ENCODE measurements at places on chromosomes 6 and 20.
A peak's percentile ranks its signal among the peaks of the same experiment; 100 is the strongest.

DNA sequence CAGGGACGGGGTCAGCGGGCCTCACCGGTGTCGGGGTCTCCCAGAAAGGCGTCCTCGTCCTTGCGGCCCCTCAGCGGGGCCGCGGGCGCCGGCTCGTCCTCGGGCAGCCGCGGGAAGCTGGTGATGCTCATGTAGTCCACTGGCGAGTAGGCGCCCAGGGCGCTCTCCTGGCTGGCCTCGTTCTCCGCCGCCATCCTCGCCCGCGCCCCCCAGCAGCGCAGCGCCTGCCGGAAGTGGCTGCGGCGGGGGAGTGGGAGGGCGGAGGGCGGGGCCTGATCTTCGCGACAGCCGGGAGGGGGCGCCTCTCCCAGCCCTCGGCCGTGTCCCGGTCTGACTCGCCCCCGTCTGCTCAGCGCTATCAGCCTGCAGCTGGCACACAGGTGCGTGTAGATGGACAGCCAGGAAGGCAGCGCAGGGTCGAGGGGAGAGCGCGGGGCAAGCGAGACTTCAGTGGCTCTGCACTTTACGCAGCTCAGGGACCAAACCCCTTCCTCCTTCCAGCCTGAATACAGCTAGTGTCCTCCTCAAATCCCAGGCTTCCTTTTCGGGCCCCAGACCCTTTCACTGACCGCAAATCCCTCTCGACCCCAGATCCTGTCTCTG is at the start of gene GGT7:
GGT7 (minus strand) TSS at position 235 of the 603 bp plus-strand sequence; CDS start at position 194, 41 bp downstream.
- DNase-seq, result peak; percentile 82

GRCh38 chr6:16406966-16407365 is 168.6 kb downstream of the GMPR start:
- DNase-seq, result no peak

- no peak for DNase-seq
Observed at GRCh38 chr6:14676064-14676463, 558.5 kb downstream of the CD83 start.

DNA sequence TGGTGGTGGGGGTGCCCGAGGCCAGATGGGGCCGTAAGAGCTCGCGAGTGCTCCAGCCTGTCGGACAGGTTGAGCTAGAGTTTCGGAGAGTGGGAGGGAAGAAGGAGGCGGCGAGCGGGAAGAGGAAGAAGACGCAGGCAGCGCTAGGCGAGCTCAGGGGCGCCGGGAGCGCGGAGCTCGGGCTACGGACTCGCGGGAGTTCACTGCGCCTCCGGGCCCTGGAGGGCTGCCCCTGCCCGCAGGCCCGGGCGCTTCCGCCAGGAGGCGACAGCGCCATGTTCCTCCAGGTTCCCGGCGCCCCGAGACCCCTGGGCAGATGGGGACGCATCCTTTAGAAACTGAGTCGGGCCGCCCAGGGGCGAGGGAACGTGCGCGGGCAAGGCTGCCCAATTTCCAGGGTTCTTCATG is 984 bp downstream of the TFAP2C start:
- no peak for DNase-seq

- no peak for DNase-seq
Observed at GRCh38 chr20:17179840-17180239, 47.0 kb upstream of the PCSK2 start.

DNA sequence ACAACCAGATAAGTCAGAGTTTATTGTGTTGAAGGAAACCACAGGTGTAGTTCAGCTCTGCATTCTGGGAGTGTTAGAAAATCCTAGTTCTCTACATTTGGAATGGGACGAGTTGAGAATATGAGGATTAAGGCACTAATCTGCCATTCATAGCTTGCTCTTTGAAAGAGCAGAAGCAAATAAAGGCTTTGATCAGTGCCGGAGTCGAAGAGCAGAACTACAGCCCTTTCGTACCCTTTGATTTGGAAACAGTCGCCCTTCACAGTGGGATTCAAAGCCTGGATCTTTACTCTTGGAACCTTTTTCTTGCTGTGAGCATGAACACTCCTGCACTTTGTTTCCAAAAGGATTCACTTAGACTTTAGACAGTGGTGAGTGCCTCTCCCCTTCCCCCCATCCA is 523.9 kb upstream of the POU3F2 start:
- DNase-seq, result no peak

- DNase-seq, result no peak
Observed at GRCh38 chr20:24039196-24039595, 50.6 kb upstream of the GGTLC1 start.

DNA sequence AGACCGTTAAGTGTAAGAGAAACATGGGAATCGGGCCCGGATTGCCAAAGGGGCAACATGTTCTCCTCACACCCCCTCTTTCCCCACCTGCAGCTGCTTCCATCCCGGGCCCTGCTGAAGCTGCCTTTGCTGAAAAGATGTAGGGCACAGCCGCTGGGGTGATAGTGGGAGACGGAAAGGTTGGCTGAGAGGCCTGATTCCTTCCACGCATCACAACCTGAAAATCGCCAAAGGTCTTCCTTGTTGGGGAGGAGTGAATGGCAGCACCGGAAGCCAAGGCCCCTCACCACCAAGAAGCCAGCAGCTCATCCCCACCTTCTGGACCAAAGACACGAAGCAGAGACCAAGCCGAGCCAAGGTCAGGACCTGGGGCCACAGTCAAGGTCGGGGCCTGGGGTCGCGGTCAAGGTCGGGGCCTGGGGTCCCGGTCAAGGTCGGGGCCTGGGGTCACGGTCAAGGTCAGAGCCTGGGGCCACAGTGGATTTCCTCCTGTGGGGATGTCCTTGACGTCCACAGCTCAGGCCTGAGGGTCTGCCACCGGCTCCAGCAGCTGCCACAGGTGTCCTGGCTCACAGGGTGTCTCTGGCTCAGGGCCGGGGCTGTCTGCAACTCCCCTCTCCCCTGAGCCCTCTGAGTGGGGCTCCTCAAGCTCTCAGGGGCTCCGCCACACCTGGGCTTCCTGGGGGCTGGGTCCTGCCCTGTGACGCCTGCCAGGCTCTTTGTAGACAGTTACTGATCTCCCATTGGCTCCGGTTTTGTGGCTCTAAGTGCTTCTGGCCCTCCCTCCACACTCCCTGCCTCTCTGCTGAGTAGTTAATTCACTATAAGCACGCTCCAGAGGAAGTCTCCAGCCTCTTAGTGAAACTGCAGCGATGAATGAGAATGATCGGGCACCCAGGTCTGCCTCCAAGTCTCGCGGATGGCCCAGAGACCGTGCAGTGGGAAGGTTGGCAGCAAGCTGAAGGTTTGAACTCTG is 5.5 kb upstream of the CHRNA4 start:
- no peak for DNase-seq

All from activated gamma-delta T cell treated with anti-CD3 and anti-CD28 coated beads, Interleukin-2, amount 50 U/mL, for 16 hours (primary cell).